ENCODE measurements at places on chromosomes 16 and 17.

- no peak for DNase-seq
Observed at GRCh38 chr17:27206447-27206846, 87.5 kb upstream of the WSB1 start.

DNA sequence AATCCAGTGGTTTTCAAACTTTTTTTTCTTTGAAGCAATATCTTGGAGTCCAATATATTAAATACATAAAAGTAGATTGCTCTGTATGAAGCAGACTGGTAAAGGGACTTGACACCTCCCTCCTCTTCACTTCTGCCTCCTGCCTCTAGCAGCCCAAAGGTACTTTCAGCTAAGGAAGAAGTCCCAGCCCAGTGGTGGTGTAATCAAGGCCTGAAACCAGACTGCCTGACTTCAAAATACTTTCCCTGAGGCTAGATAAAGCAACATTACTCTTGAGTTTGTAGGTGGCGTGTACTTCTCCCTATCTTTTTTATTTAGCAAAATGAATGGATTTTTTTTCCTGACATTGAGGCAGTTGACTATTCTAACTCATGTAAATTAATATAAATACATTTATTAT, 122.4 kb upstream of the TMEM97 start:
- no peak for DNase-seq

GRCh38 chr17:81456798-81457197, 55.8 kb downstream of the ACTG1 start:
- no peak for DNase-seq

DNA sequence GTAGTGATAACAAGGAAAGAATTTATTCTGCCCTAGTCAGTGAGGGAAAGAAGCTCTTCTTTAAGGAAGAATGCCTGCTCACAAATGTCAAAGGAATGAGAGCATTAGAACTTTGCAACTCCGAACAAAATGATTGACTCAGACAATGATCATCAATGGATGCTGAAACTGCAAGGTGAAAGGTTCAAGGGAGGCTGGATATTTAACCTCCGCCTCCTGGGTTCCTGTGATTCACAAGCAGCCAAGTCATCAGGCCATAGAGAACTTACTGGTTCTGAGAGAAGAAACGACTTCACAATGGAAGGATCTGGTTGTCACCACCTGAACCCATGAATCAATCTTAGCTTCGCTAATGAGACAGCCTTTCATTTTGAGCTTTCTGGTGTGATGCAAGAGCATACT, 16.0 kb upstream of the SCNN1B start:
- DNase-seq, result no peak

DNA sequence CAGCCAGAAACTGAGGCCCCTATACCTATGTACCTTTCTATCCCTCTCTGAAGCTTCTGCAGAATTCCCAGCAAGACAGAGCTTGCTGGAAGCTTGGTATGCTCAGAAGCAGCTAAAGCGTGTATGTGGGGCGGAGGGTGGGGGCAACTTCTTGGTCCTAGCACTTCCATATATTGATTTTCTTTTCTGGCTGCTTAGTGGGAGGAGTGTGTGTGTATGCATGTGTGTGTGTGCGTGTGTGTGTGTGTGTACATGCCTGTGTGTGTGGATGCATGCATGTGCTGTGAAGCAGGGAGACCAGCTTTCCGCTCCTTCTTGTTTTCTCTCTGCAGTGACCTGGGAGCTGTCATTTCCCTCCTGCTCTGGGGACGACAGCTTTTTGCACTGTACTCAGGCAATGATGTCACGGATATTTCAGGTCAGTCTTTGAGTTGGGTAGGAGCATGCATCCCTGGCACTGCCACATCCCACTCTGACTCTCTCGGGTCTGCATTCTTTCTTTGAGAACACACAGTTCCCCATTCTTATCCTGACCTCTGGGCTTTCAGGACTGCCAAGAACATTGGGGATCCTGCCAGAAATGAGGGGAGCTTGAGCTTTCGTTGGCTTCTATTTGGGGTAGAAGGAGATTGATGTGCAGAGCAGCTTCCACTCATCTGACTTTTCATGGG, 10.7 kb downstream of the HPR start:
- DNase-seq, result no peak

- peak; percentile 97 for DNase-seq
Observed at GRCh38 chr17:76000016-76000754, 470 bp upstream of the CDK3 start.

DNA sequence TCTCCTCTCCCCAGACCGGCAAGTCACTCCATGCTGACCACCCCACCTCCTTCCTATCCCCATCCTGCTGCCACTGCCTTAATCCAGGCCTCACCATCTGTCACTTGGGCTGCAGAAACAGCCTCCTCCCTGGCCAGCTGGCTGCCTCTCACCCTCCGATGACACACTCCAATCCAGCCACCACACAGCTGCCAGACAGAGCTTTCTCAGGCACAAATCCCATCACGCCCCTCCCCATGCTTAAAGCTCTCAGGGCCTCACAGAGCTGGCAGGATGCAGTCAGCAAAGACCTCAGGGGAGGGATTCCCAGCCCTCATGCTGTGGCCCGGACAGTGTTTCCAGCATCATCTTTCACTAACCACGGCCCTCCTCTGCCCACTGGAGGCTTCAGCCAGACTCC, 13.7 kb downstream of the CAMKK1 start:
- no peak for DNase-seq

GRCh38 chr17:73952480-73953205, 250.8 kb upstream of the RPL38 start:
- no peak for DNase-seq

- DNase-seq, result no peak
Observed at GRCh38 chr17:76735586-76736348, 1.4 kb downstream of the SRSF2 start.

DNA sequence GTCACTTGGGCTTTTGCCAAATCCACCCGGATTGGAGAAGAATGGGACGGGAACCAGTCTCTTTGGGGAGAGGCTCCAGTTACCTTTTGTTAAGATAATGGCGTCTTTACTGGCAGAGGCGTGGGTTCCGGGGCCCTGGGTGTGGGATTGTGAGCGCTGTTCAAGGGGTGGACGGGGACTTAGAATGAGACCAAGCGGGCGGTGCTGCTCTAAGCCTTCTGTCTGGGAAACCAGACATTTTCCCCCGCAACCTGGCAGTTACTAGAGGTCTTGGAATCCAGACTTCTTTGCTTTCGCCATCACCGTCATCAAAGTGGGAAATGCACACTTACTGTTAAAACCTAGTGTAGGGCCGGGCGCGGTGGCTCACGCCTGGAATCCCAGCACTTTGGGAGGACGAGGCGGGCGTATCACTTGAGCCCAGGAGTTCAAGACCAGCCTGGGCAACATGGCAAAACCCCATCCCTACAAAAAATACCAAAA, 706 bp downstream of the TEN1 start:
- no peak for DNase-seq

- DNase-seq, result no peak
Observed at GRCh38 chr17:20096430-20096829, 87.3 kb downstream of the SPECC1 start.

- DNase-seq, result peak; percentile 72
Observed at GRCh38 chr17:8117980-8118768, at the start of gene ALOXE3. ALOXE3 (minus strand) TSS chr17:8118514; CDS start chr17:8117990, 524 bp downstream.

DNA sequence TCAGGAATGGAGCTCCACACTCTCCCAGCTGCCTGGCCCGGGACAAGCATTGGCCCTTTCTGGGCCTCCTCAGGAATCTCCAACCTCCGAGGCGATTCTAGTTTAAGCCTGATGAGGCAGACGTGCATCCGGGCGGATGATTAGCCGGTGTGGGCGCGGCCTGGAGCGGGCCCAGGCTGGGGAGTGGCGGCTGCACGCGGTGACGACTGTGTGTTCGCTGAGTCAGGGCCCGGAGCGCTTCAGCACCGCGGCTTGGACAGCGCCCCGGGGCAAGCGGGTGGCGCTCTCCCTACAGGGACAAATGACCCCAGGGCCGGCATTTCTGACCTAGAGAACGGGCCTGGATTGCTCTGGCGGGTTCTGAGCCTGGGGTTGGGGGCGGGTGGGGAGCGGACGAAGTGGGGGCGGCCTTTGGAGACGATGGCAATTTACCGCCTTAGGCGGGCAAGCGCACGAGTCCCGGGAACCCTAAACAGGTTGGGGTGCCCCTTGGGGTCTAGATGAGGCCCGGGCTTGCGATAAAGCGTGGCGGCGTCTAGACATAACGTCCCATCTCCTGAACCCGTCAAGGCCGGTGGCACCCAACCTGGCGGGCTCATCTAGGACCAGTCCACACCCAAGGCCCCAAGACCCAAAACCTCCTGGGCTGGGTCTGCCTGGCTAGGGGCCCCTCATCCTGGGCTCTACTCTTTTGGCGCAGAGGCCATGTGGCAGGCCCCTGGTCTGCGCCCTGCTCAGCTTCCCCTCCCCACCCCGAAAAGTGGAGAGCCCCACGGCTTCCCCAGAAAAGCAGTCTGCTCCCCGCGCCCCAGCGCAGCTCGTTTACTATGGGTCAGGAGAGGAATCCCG, 22.3 kb upstream of the ZNHIT3 start:
- DNase-seq, result peak; percentile 69

DNA sequence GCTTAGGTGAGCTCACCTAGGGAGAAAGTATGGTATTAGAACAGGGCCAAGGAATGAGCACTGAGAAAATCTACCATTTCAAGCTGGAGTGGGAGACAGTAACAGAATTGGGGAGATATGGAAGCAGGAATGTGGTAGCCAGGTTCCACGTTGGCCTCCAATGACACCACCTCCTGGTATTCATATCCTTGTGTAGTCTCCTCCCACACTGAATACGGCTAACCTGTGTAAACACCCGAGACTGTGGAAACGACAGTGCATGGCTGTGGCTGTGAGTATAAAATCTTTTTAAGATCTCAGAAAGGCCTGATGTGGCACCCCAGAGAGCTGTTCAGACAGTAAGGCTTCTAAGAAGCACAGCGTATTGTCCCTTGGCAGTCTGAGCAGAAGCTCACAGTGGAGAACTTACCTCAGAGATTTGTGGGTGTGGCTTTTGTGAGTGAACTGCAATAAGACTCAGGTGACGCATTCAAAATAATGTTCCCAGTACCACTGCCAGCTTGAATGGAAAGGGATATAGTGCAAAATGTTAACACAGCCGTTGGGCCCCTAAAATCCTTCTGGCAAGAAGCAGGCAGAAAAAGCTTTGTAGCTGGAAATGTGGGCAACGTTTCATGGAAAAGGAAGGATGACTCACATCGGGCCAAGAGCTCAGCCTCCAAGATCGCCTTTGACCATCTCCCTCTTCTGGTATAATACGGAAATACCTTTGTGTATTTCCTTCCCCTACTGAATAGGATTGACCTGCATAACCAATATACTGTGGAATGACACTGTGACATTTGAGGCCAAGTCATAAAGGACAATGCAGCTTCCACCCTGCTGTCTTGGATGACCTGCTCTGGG, 14.4 kb downstream of the SDR42E1 start:
- no peak for DNase-seq

GRCh38 chr17:49707246-49707607, 537 bp downstream of the SLC35B1 start:
- DNase-seq, result no peak

DNA sequence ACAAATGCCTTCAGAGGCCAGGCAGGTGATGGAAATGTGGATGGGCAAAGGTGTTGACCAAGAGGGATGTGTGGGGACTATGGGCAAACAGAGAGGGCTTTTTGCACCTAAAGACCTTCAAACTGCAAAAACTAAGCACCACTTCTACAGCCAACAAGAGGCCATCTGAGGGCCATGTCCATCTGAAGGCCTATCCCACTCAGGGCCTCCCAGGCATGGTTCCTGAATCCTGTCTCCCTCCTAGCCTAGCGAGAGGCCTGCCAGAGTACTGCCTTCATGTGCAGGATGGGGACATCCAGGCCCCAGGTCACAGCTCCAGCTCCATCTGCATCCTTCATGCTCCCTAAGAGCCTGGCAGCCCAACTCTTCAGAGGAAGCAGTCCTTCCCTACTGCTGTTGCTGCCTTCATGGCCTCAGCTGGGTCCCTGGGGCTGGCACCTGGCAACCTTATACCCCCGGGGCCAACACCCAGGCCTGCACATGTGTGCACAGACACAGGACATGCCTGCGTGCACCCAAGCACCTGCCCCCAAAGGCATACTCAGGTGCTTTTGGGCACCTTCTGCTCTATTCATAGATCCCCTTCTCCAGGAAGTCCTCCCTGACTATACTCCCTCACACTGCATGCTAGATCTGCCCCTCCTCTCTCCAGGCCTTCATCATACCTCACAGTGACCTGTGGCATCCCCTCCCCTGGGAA, 95.2 kb downstream of the C16orf78 start:
- DNase-seq, result no peak

DNA sequence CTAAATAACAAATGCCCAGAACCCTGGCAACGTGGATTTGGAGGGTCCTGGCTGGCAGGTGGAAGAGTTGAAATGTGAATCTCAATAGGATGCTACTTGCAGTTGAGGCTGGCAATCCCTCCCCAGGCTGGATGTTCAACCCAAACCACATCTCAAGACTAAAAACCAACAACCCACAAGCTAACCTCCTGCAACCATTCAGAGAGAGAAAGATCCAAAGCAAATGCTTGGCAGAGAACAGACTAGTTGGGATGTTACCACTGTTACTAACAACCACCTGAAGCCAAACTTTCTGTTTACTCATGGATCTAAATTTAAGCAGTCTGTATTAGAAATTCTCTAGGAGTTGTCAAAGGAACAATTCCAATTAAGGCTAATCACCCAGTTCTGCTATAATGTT, 27.9 kb downstream of the SMG6 start:
- DNase-seq, result no peak

DNA sequence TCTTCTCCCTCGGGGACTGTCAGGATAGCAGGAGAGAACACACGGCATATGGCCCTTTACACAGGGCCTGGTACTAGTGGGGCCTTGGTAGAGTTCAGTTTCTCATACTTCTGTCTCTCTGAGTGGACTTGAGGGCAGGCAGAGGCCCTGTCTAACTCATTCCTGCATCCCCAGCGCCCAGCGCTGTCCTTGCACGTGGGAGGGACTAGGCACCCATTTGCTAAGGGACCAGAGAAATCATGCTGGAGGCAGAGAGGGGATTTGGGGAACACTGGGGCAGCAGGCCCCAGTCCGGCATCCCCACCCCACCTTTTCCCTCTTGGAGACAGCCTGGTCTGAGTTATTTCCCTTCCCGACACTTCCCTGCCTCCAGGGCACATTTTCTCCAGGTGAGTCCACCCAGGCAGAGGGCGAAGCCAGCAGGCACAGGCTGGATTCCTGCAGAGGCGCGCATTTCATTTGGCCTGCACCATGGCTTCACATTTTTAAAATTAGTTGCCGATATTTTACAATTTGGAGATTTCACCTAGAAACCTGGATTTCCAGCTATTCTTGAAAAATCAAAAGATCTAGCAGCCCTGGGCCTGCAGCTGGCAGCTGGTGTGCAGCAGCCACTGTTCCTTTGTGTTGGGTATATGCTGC, 9.7 kb upstream of the NKD1 start:
- DNase-seq, result no peak

- no peak for DNase-seq
Observed at GRCh38 chr17:28977659-28978355, 26.5 kb upstream of the PHF12 start.

- DNase-seq, result peak; percentile 87
Observed at GRCh38 chr17:58531661-58532554, 17.5 kb upstream of the MTMR4 start.

DNA sequence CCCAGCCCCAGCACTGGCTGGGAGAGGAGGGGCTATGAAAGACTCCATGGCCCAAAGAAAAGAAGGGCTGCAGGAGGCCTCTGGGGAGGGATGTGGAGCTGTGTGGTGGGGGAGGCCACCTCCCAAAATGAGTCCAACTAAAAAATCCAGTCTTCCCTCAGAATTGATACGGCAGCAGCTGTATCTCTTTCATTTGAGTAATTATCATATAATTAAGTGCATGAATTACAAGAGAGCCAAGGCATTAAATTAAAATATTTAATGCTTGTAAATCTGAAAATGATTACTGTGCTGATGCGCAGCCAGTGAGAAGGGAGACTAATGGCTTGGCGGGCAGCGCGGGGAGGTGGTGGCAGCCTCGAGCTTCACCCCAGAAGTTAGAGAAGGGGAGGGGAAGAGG, 192.8 kb downstream of the C16orf78 start:
- DNase-seq, result no peak

GRCh38 chr16:84867696-84868095, 47.9 kb downstream of the CRISPLD2 start:
- no peak for DNase-seq
